ENCODE measurements at places on chromosomes 2 and 18. TPM values are rescaled to one million over a fixed set of nuclear protein-coding genes. Genes with fewer than 3 reads are reported as not detected.

- H3K4me1 ChIP-seq, result no peaks in the 10 kb centered on the region
- no peak overlapping the region for H3K27ac ChIP-seq
- H3K36me3 ChIP-seq, result no peaks in the 10 kb centered on the region
- no peak for DNase-seq
- H3K27me3 ChIP-seq, result no peaks in the 10 kb centered on the region
Observed at GRCh38 chr2:199627417-199627816, 169.7 kb upstream of the SATB2 start.

DNA sequence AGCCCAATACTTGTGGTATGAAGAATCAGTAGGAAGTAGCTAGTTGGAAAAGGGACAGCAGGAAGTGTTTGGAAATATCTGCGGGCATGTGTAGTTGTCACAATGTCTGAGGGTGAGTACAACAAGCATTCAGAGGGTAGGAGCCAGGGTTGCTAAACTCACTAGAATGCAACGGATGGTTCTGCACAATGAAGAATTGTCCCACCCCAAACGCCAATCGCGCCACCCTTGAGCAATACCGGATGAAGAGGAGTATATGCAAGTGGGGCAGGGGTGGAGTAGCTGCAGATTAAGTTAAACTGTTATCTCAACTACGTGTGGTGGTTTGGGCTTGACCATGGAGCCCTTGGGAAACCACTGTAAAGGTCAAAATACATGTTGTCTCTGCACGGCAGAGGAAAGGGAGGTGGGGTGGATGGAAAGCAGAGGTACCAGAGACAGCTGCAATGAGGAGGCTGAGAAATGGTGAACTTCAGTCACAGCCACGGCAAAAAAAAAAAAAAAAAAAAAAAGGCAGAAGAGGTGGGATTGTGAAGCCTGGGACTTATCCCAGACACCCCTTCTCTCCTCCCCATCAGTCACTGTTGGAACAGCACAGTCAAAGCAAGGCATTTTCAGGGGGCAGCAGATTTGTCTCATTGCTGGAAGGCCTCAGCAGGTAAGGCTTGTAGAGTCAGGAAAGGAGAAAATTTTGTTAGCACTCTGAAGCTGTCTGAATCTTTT, 5.2 kb downstream of the CCL20 start:
- no peak for DNase-seq
- no peaks in the 10 kb centered on the region for H3K27me3 ChIP-seq
- H3K4me1 ChIP-seq, result no peaks in the 10 kb centered on the region
- H3K27ac ChIP-seq, result no peak overlapping the region
- H3K36me3 ChIP-seq, result no peaks in the 10 kb centered on the region

GRCh38 chr2:227370791-227371312, 8.3 kb downstream of the TM4SF20 start:
- no peaks in the 10 kb centered on the region for H3K36me3 ChIP-seq
- H3K4me3 ChIP-seq, result no peak overlapping the region
- H3K27me3 ChIP-seq, result no peaks in the 10 kb centered on the region
- no peak for DNase-seq
- H3K27ac ChIP-seq, result no peak overlapping the region

- H3K4me1 ChIP-seq, result no peaks in the 10 kb centered on the region
- H3K4me3 ChIP-seq, result no peak overlapping the region
- no peak overlapping the region for H3K27ac ChIP-seq
Observed at GRCh38 chr2:168787098-168787781, 15.2 kb upstream of the NOSTRIN start.

GRCh38 chr2:215452725-215453124, 16.9 kb upstream of the FN1 start:
- H3K36me3 ChIP-seq, result no peaks in the 10 kb centered on the region
- no peaks in the 10 kb centered on the region for H3K27me3 ChIP-seq
- H3K27ac ChIP-seq, result no peak overlapping the region
- H3K4me3 ChIP-seq, result no peak overlapping the region

STARD6 gene
- not detected for total RNA-seq

TMEM198 gene
- 10.4 TPM for total RNA-seq

GRCh38 chr2:106579750-106580197, 92.6 kb downstream of the CD8B2 start:
- no peaks in the 10 kb centered on the region for H3K27me3 ChIP-seq
- no peak overlapping the region for H3K4me3 ChIP-seq
- no peaks in the 10 kb centered on the region for H3K36me3 ChIP-seq
- peaks cover 3% of the 10 kb centered on the region for H3K4me1 ChIP-seq

DNA sequence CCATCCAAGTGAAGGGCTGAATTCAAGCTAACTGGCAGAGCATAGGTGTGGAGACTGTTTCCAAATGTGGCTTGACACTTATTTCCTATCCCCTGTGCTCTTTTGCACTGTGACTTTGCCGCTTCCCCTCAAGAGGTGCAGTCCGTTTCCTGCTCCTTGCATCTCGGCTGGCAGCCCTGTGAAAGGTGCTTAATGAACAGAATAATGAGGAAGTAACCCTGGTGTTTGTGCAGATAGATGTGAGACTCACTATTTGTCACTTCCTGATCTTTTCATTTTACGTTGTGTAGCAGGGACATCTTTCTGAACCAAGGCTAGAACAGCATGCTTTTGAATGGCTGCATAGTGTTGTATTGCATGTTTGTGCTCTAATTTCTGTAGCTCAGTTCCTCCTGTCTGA, 60.8 kb downstream of the CEP192 start:
- H3K36me3 ChIP-seq, result no peaks in the 10 kb centered on the region
- DNase-seq, result no peak
- no peaks in the 10 kb centered on the region for H3K4me1 ChIP-seq
- no peak overlapping the region for H3K4me3 ChIP-seq
- H3K27me3 ChIP-seq, result no peaks in the 10 kb centered on the region
- no peak overlapping the region for H3K27ac ChIP-seq

DNA sequence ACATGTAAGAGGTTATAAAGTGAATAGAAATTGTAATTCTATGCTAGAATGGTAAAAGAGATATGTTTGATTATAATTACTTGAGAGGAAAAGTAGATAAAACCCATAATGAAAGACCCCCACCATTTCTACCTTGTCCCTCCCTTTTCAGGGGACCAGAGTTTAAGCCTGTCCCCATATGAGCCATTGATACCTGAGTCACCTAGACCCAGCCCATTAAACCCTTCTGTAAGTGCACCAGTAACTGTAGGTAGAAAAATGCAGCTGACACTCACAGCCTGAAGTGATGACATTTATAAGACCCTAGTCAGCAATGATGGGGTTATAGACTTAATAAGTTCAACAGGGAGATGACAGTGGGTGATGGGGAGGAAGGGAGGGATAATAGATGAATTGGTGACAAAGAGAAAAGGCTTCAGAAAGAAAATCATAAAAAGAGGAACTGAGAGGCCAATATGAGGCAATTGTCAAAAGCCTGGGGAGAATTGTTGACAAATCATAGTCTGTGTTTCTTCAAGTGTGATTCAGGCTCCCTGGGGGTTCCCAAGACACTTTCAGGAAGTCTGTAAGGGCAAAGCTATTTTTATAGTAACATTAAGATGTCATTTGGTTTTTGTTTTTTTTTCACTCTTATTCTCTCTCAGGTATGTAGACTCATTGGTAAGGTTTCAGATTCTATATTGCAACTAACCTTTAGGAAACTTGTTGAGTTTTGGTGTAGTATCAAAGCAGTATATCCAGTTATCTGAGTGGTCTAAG, 544.2 kb downstream of the SATB2 start:
- H3K4me1 ChIP-seq, result no peaks in the 10 kb centered on the region
- no peak overlapping the region for H3K27ac ChIP-seq
- no peak for DNase-seq

GRCh38 chr2:241965931-241966412, 96.4 kb downstream of the RTP5 start:
- no peaks in the 10 kb centered on the region for H3K4me1 ChIP-seq
- H3K4me3 ChIP-seq, result no peak overlapping the region
- no peak overlapping the region for H3K27ac ChIP-seq
- H3K27me3 ChIP-seq, result no peaks in the 10 kb centered on the region

- no peak overlapping the region for H3K4me3 ChIP-seq
- DNase-seq, result no peak
- no peaks in the 10 kb centered on the region for H3K4me1 ChIP-seq
- no peaks in the 10 kb centered on the region for H3K36me3 ChIP-seq
Observed at GRCh38 chr2:15521641-15522181, 39.4 kb downstream of the NBAS start.

DNA sequence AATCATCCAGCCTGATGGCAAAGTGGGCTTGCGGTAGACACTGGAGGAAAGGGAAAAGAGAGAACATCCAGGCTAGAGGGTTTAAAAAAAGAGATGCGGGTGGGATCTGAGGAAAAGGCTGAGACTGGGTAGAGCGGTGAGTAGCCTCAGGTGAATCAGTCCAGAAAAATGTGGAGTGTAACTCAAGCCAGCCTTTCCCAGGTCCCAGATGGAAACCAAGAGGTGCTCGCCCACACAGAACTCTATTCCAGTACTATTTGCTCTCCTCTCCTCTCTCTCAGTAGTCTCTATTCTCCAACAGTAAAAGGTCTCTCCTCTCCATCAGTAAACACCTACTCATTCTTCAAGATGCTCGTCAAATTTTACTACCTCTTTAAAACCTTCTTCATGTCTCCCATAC, 38.3 kb upstream of the NRP2 start:
- no peak overlapping the region for H3K27ac ChIP-seq
- H3K27me3 ChIP-seq, result no peaks in the 10 kb centered on the region
- H3K4me3 ChIP-seq, result no peak overlapping the region
- H3K4me1 ChIP-seq, result no peaks in the 10 kb centered on the region

SLC30A3 gene
- total RNA-seq, result 0.34 TPM

ASAP2 gene
- total RNA-seq, result 14.5 TPM

CDH2 gene
- total RNA-seq, result 14.1 TPM

DNA sequence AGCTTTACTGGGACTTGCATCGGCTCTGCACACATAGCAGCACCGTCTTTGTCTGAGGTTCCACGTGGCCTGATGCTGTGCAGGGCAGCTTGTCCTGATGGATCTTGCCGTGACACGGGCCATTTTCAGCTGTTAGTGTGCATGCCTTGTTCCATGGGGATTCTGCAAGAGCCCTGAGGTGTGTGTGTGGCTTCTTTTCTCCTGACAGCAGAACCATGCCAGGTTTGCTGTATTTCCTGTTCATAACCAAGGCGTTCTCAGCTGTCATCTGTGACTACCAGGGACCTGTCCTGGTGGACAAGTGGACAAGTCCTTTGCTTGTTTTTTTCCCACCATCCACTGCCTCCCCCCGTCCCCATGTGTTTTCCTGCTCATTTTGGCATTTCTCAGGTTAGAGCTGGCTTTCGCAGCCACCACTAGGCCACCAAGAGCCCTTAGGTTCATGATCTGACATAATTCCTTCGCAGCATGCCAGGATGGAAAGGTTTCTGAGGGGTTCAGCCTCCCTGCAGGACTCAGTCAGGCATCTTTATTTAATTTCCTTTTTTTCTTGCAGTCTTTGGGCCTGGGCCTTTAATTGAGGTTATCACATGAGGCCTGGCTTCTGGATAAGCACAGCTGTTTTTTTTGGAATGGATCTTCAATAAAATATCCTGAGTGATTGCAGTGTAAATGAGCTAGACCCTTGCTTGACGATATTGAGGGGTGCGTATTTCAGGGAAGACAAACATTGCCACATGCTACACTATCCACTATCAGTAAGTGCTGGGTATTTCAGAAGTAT, 139.4 kb downstream of the NCK2 start:
- H3K27me3 ChIP-seq, result no peaks in the 10 kb centered on the region
- no peaks in the 10 kb centered on the region for H3K36me3 ChIP-seq
- H3K27ac ChIP-seq, result no peak overlapping the region

ERICH2 gene
- total RNA-seq, result 1.5 TPM

SATB2 gene
- total RNA-seq, result 6.3 TPM

ACVR1C gene
- 0.45 TPM for total RNA-seq

DNA sequence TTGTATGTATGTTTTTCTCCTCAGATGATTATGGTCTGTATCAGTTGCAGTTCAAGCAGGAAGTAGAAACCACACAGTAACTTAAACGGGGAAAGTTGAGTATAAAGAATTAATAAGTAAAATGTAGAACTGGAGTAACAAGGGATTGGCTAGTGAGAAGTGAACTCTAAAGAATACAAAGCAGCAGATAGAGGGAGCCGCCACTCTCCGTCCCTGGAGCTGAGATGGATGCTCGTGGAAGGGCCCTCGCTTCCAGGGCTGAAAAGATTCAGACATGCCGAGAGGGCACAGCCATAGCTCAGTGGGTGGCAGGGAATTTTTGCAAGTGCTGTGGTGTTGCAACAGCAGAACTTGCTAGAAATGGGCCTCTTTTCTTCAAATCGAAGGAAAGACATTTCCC, 155.8 kb downstream of the COL6A3 start:
- no peaks in the 10 kb centered on the region for H3K27me3 ChIP-seq
- H3K36me3 ChIP-seq, result no peaks in the 10 kb centered on the region
- peak overlapping the region; percentile 80 for H3K27ac ChIP-seq
- H3K4me3 ChIP-seq, result no peak overlapping the region

DNA sequence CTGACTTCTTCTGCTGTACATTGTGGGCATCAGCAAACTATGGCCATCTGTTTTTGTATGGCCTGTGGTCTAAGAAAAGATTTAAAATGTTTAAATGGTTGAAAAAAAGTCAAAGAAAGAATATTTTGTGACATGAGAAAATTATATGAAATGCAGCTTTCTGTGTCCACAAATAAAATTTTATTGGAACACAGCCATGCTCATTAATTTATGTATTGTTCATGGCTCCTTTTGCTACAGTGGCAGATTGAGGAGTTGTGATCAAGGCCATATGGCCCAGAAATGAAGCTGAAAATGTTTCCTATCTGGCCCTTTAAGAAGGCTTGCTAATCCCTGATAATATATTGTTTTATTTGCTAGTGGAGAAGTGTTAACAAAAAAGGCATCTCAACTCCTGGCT, 162.0 kb downstream of the SLC4A3 start:
- H3K27ac ChIP-seq, result no peak overlapping the region
- H3K4me3 ChIP-seq, result no peak overlapping the region
- H3K27me3 ChIP-seq, result no peaks in the 10 kb centered on the region

DNA sequence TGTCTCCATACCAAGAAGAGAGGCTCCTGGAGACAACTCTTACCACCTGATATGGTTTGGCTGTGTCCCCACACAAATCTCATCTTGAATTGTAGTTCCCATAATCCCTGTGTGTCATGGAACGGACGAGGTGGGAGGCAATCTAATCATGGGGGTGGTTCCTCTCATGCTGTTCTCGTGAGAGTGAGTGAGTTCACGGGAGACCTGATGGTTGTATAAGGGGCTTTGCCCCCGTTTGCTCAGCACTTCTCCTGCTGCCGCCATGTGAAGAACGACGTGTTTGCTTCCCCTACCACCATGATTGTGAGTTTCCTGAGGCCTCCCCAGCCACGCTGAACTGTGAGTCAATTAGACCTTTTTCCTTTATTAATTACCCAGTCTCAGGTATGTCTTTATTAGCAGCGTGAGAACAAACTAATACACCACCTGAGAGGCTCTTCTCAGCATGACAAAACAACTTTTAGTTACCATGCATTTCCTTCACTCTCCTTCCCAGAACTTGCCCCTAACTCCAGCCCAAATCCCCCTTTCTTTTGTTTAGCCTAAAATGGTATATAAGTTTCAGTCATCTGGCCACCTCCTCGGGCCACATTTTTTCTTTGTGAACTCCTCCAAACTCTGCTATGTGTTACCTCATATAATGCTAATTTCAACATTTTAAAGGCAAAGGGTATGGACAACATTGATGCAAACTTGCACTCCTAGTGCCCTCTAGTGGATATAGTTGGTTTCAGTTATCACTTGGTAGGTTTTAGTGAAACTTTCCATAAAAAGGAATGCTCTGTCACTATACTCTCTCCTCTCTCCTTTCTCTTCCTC, 58.6 kb upstream of the SLC25A52 start:
- H3K4me1 ChIP-seq, result peaks cover 7% of the 10 kb centered on the region
- no peaks in the 10 kb centered on the region for H3K27me3 ChIP-seq
- no peak overlapping the region for H3K27ac ChIP-seq
- no peak overlapping the region for H3K4me3 ChIP-seq
- no peak for DNase-seq
